Keratinocyte (primary cell): ENCODE measurements at places on chromosomes 4 and X. TPM values are rescaled to one million over a fixed set of nuclear protein-coding genes. Genes with fewer than 3 reads are reported as not detected.

- DNase-seq: no peak
- H3K36me3 ChIP-seq: no peaks in the 10 kb centered on the region
- no peak overlapping the region for H3K4me3 ChIP-seq
- H3K27me3 ChIP-seq: peaks cover 19% of the 10 kb centered on the region
- H3K4me1 ChIP-seq: peaks cover 29% of the 10 kb centered on the region
- no peak overlapping the region for H3K27ac ChIP-seq
Observed at GRCh38 chr4:3037957-3038461, 36.3 kb downstream of the HTT-AS start.

DNA sequence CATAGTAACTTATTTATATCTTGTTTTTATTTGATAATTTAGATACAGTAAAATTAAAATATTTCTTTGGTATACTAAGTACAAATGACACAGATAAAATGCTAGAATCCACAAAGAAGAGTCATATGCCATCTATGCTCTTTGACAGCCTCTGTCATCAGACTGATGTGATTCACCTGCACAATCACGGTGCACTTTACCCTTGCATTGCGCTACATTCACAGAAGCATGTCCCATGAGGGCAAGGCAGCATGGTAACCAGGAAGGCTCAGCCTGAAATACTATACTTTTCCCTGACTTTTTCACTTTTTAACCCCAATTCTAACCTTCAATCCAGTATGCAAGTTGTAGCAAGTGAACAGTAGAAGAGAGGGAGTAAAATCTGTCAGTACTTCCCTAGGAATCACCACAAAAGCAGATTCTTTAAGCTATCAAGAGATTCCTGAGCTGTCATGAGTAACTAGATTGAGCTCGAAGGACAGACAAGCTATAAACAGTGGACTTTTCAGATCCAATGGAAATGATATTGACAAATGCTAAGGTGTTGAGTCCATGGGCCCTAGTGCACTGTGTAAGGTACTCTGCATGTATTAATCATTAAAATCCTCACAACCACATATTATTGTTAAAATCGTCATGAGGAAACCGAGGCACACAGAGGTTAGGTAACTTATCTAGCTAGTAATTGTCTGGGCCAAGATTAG, 14.2 kb downstream of the SEC24D start:
- H3K27me3 ChIP-seq: no peaks in the 10 kb centered on the region
- H3K27ac ChIP-seq: no peak overlapping the region
- H3K4me1 ChIP-seq: peaks cover 9% of the 10 kb centered on the region
- peaks cover 20% of the 10 kb centered on the region for H3K36me3 ChIP-seq
- H3K4me3 ChIP-seq: no peak overlapping the region
- no peak for DNase-seq

UGT2B17 gene
- polyA plus RNA-seq: 0.05 TPM in 2 of 3 replicates, not detected in the other

GRCh38 chrX:122219735-122220134, 964.3 kb upstream of the GRIA3 start:
- H3K4me1 ChIP-seq: peaks cover 12% of the 10 kb centered on the region
- no peaks in the 10 kb centered on the region for H3K27me3 ChIP-seq
- H3K36me3 ChIP-seq: no peaks in the 10 kb centered on the region
- DNase-seq: no peak
- H3K27ac ChIP-seq: no peak overlapping the region
- H3K4me3 ChIP-seq: no peak overlapping the region

DNA sequence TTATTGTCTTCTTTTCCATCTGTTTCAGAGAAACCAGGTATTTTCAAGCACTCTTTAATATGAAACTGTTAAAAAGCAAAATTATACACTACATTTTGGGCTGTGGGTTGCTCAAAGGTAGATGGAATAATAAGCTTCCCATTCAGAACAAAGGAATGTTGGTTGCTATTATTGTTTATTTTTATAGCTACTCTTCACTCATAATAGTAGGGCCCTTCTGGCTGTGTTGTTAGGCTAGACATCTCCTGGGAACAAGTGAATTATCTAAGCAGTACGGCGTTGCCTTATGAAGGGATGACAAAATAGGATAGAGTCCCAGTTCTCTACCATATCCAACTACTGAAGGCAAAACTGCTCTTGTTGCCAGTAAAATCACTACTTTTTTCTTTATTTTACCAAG, 34.2 kb downstream of the TENM3 start:
- no peaks in the 10 kb centered on the region for H3K27me3 ChIP-seq
- H3K36me3 ChIP-seq: no peaks in the 10 kb centered on the region
- DNase-seq: no peak
- H3K27ac ChIP-seq: no peak overlapping the region
- no peak overlapping the region for H3K4me3 ChIP-seq

GRCh38 chr4:65391382-65391781, 278.9 kb downstream of the EPHA5 start:
- H3K36me3 ChIP-seq: no peaks in the 10 kb centered on the region
- no peaks in the 10 kb centered on the region for H3K4me1 ChIP-seq
- no peak overlapping the region for H3K4me3 ChIP-seq
- DNase-seq: no peak

- no peaks in the 10 kb centered on the region for H3K36me3 ChIP-seq
- DNase-seq: peak; percentile 13
- no peak overlapping the region for H3K4me3 ChIP-seq
- no peaks in the 10 kb centered on the region for H3K27me3 ChIP-seq
- H3K4me1 ChIP-seq: no peaks in the 10 kb centered on the region
Observed at GRCh38 chrX:124690495-124690894, 344.1 kb downstream of the SH2D1A start.

MAGEC2 gene
- not detected in 3 replicates for polyA plus RNA-seq

GRCh38 chr4:92303621-92304027, at the start of gene GRID2:
Gene GRID2, plus strand, starts transcription at chr4:92303966.
- peaks cover 44% of the 10 kb centered on the region for H3K27me3 ChIP-seq
- no peaks in the 10 kb centered on the region for H3K36me3 ChIP-seq
- no peak within 1 kb of the TSS for H3K4me3 ChIP-seq

DNA sequence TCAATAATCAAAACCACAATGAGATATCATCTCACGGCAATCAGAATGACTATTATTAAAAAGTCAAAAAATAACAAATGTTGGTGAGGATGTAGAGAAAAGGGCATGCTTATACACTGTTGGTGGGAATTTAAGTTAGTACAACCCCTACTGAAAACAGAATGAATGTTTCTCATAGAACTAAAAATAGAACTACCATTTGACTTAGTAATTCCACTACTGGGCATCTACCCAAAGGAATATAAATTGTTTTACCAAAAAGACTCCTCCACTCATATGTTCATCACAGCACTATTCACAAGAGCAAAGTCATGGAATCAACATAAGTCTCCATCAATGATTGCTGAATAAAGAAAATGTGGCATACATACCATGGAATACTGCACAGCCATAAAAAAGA, 278.1 kb upstream of the ARSJ start:
- H3K4me3 ChIP-seq: no peak overlapping the region
- no peaks in the 10 kb centered on the region for H3K36me3 ChIP-seq
- H3K27me3 ChIP-seq: no peaks in the 10 kb centered on the region
- H3K27ac ChIP-seq: no peak overlapping the region
- DNase-seq: no peak
- H3K4me1 ChIP-seq: no peaks in the 10 kb centered on the region

DNA sequence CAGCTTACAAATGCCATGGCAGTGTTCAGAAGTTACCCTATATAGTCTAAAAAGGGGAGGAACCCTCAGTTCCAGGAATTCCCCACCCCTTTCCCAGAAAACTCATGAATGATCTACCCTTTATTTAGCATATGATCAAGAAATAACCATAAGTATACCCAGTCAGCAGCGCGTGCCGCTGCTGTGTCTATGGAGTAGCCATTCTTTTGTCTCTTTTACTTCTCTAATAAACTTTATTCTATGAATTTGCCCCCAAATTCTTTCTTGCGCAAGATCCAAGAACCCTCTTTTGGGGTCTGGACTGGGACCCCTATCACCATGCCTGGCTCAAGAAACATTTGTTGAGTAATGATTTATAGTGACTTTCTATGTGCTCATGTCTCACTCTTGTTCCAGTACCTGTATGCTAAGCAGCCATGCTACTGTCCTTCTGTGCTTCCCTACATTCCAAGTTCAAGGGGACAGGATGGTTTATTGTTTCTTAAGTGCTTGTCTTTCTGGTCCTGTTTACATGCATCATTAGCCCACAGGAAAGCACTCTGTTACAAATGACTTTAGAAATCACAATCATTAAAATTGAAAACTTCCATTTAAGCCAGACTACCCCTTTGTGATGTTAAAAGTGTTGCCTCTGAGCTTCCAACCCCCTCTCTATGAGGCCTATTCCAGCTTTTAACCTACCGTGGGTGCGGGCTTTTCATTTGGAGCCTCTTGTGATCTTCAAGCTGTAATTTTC, 63.4 kb upstream of the S100G start:
- H3K27ac ChIP-seq: no peak overlapping the region
- no peak overlapping the region for H3K4me3 ChIP-seq
- peaks cover 26% of the 10 kb centered on the region for H3K4me1 ChIP-seq
- H3K36me3 ChIP-seq: no peaks in the 10 kb centered on the region
- H3K27me3 ChIP-seq: no peaks in the 10 kb centered on the region

DNA sequence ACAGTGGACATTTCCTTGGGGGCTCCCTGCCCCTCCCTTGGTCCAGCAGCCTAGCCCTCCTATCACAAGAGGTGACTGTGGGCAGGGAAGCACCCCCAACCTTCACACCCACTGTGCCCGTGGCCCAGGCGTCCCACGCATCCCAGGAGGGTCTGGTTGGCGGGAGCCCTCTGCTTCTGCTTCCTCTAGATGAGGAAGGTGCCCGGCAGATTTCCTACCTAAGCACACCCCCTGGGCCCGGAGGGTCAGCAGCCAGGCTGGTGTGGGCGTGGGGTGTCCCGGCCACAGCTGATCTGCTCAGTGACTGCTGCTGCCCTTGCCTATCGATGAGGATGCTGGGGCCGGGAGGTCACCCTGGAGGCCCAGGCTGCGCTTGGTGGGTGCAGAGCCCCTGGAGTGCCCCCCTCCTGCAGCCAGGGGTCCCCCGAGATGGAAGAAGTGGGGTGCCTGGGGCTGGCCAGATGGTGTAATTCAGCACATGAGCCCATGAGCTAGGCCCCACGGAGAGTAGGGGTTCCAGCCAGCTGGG, 12.2 kb downstream of the SH3BP2 start:
- DNase-seq: no peak
- peaks cover 1% of the 10 kb centered on the region for H3K36me3 ChIP-seq
- peaks cover 27% of the 10 kb centered on the region for H3K4me1 ChIP-seq
- H3K4me3 ChIP-seq: no peak overlapping the region
- H3K27me3 ChIP-seq: no peaks in the 10 kb centered on the region

GRCh38 chrX:27085346-27085745, 377.8 kb downstream of the PPP4R3C start:
- H3K27ac ChIP-seq: no peak overlapping the region
- H3K4me3 ChIP-seq: no peak overlapping the region
- no peaks in the 10 kb centered on the region for H3K4me1 ChIP-seq
- no peaks in the 10 kb centered on the region for H3K36me3 ChIP-seq
- H3K27me3 ChIP-seq: no peaks in the 10 kb centered on the region
- DNase-seq: no peak

GYPA gene
- polyA plus RNA-seq: not detected in 3 replicates

SLC9B2 gene
- 10.8 to 14.6 TPM (median 14.0 TPM) in 3 replicates for polyA plus RNA-seq

- no peak for DNase-seq
- no peak overlapping the region for H3K27ac ChIP-seq
- H3K36me3 ChIP-seq: no peaks in the 10 kb centered on the region
- no peak overlapping the region for H3K4me3 ChIP-seq
- no peaks in the 10 kb centered on the region for H3K27me3 ChIP-seq
Observed at GRCh38 chr4:37530451-37530850, 155.7 kb downstream of the RELL1 start.

SMIM31 gene
- not detected in 3 replicates for polyA plus RNA-seq

PABPC1L2B gene
- not detected in 3 replicates for polyA plus RNA-seq

C4orf51 gene
- not detected in 3 replicates for polyA plus RNA-seq

DNA sequence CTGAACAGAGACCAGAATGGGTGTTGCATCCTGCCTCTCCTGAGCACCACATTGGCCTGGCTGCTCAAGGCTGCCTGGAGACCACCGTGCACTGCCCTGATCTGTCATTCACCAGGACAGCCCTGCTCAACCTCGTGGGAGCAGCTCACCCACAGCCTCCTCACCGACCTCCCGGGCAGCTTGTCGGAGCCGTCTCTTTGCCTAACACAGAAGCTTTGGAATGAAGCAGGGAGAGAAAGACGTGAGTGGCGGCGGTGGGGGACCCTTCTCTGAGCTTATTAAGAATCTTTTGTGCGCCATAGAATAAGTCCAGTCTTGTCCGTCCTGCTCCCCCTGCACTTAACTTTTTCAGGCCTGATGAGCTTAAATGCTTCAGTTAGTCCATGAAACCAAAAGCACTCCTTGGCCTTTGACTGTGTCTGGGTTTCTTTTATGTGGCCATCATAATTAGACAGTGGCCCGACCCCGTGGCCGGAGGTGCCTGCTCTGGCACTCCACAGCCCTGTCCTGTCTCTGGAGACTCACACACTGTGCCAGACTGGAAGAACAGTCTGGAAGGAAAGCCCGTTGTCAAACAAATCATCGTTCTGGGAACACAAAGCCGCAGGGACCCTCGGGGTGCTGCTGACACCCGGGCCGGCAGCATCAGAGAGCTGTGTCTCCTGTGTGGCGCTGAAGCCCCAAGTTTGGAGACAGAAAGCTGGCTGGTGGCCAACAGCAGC, 192.8 kb downstream of the BCOR start:
- no peaks in the 10 kb centered on the region for H3K36me3 ChIP-seq
- H3K4me1 ChIP-seq: peaks cover 36% of the 10 kb centered on the region
- no peak for DNase-seq
- no peak overlapping the region for H3K27ac ChIP-seq

GRCh38 chrX:107576392-107576791, 51.9 kb upstream of the PRPS1 start:
- H3K4me3 ChIP-seq: no peak overlapping the region
- peaks cover 4% of the 10 kb centered on the region for H3K4me1 ChIP-seq
- no peak for DNase-seq
- no peaks in the 10 kb centered on the region for H3K27me3 ChIP-seq
- no peaks in the 10 kb centered on the region for H3K36me3 ChIP-seq

CXCL10 gene
- polyA plus RNA-seq: 0.48 to 0.99 TPM (median 0.72 TPM) in 3 replicates

DNA sequence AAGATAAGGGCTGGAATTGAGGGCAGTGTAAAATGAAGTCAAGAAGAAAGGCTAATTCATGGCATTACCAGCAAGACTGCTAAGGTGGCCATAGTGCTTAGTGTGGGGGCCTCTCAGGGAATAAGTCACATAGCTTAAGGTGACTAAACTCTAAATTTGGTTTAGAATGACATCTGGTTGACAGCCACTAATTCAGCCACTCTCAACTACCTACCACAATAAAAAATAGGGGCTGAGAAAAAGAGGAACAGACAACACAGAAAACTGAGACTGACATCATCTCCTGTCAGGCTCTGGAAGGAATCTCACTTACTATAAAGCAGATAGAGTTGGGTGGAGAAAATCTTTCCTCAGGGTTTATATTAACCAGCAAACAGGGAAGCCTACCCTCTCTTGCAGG, 96.9 kb downstream of the CHRDL1 start:
- no peaks in the 10 kb centered on the region for H3K36me3 ChIP-seq
- DNase-seq: no peak
- H3K4me3 ChIP-seq: no peak overlapping the region
